Mesenchymal stem cell (in vitro differentiated cells and primary cell): ENCODE measurements at places on chromosomes 7 and 10.
A peak's percentile ranks its signal among the peaks of the same experiment; 100 is the strongest.

GRCh38 chr7:2461268-2462026, 14.8 kb downstream of the GRIFIN start:
- no peak overlapping the region for H3K27ac ChIP-seq
- H3K4me3 ChIP-seq: no peak overlapping the region
- peaks cover 7% of the 10 kb centered on the region for H3K4me1 ChIP-seq
- no peaks in the 10 kb centered on the region for H3K36me3 ChIP-seq
- no peaks in the 10 kb centered on the region for H3K27me3 ChIP-seq
- DNase-seq: no peak

DNA sequence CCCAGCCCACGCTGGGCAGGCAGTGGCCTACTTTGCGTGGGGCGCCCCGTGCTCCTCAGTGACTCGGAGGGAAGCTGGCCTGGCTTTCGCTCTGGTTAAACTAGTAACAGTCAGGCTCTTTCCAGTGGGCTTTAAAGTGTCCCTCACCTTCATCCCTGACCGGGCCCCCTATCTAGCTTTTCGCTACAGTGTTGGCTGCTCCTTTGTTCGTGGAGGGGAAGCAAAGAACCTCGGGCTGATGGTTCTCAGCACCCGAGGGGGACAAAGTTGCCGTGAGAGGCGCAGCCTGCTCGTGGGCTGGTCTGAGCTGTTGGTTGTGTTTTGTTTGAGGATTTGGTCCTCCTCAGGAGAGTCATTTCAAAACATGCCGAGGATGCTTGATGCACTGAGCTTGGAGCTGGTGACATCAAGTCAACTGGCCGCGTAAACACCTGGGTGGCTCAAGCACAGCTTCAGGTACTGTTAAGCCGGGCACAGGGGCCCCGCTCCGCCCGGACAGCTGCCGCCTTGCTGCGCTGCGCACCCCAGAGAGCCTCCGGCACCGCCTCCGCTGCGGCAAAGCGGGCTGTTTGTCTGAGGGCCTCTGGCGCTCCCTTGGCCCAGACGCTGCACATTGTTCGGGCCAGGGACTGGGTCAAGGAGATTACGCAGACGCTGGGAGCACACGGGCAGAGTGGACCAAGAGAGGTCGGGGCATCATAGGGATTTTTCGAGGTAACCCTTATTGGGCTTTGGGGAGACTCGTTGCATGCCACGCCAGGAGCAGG, 1.6 kb downstream of the DLX6 start:
- peaks cover 22% of the 10 kb centered on the region for H3K4me1 ChIP-seq
- peaks cover 91% of the 10 kb centered on the region for H3K27me3 ChIP-seq
- no peaks in the 10 kb centered on the region for H3K36me3 ChIP-seq
- no peak for DNase-seq
- no peak overlapping the region for H3K4me3 ChIP-seq
- H3K27ac ChIP-seq: no peak overlapping the region

GRCh38 chr10:97771055-97771891, 526 bp downstream of the SFRP5 start:
- H3K4me3 ChIP-seq: peak overlapping the region; percentile 42
- no peak overlapping the region for H3K27ac ChIP-seq
- peaks cover 72% of the 10 kb centered on the region for H3K27me3 ChIP-seq
- H3K4me1 ChIP-seq: peaks cover 11% of the 10 kb centered on the region
- peaks cover 6% of the 10 kb centered on the region for H3K36me3 ChIP-seq
- peak; percentile 30 for DNase-seq

DNA sequence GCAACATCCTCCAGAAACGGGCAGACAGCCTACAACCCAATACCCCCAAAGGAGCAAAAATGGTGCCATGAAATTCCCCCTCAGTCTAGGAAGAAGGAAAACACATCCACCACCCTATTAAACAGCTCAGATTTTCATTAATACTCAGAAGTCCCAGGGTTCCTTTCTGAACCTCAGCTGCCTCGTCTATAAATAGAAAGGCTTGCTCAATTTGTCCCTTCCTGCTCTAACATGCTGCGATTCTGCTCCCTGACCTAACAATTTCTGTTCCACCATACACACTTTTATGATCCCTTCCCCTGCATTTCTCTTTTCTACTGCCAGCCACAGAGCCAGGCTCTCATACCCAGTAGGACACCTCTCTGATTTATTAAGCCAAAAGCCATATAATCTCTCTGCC, 68.1 kb downstream of the MTERF1 start:
- H3K4me1 ChIP-seq: no peaks in the 10 kb centered on the region
- no peaks in the 10 kb centered on the region for H3K36me3 ChIP-seq
- no peak overlapping the region for H3K27ac ChIP-seq

DNA sequence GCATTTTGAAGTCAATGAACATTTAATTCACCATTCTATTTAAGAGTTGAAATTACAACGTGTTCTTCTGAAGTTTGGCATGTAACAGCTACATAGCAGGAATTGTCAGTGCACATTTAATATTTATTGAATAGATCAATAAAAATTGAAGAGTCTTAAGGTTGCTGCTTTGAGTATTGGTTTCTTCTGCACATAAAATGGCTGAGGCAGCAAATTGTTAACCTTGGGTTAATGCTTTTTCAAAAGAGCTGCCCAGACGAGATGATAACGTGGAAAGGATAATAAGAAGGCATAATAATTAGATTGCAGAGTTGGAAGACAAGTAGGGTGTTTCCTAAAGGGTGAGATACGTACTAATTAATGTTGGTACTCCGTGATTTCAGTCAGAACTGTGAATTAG, 203.7 kb downstream of the AGMO start:
- no peaks in the 10 kb centered on the region for H3K27me3 ChIP-seq
- no peak for DNase-seq
- no peak overlapping the region for H3K4me3 ChIP-seq
- no peak overlapping the region for H3K27ac ChIP-seq
- H3K4me1 ChIP-seq: no peaks in the 10 kb centered on the region

DNA sequence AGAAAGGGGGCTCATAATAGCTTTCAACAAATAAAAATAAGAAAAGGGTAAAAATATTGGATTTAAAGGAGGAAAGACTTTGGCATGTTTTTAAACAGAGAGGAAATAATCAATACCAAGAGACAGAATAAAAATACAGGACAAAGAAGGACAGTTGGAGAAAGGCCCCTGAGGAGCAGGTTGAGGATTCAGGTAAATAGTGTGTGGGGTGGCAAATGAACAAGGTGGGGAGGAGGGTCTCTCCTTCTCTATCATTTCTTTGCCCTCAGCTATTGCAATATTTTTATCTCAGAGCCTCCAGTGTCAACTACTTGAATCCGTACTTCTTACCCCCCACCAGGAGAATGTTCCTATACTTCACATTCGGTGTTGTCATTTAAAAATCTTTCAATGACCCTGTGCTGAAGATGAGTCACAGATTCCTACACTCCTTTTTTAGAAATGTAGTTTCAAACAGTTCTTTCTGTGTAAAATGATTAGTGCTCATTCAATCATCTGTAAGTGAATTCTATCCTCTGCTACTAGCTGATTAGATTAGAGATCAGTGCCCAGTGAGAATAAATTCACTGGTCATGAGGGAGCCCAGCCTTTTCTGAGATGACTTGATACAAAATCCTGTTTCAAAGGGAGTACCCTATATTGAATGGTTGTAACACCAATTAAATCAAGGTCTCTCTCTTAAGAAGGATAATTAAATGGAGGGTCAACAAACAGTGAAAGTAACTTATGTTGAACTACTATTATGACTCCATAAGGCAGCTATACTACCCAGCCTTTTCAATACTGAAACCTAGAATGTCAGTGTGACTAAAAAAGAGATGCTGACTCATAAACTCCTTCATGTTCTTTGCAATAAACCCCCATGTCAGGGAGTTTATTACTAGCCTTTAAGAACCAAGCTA, 50.4 kb upstream of the WNT16 start:
- H3K27me3 ChIP-seq: no peaks in the 10 kb centered on the region
- peak; percentile 82 for DNase-seq
- H3K4me3 ChIP-seq: peak overlapping the region; percentile 30
- H3K4me1 ChIP-seq: peaks cover 2% of the 10 kb centered on the region
- H3K36me3 ChIP-seq: no peaks in the 10 kb centered on the region
- H3K27ac ChIP-seq: peak overlapping the region; percentile 40

DNA sequence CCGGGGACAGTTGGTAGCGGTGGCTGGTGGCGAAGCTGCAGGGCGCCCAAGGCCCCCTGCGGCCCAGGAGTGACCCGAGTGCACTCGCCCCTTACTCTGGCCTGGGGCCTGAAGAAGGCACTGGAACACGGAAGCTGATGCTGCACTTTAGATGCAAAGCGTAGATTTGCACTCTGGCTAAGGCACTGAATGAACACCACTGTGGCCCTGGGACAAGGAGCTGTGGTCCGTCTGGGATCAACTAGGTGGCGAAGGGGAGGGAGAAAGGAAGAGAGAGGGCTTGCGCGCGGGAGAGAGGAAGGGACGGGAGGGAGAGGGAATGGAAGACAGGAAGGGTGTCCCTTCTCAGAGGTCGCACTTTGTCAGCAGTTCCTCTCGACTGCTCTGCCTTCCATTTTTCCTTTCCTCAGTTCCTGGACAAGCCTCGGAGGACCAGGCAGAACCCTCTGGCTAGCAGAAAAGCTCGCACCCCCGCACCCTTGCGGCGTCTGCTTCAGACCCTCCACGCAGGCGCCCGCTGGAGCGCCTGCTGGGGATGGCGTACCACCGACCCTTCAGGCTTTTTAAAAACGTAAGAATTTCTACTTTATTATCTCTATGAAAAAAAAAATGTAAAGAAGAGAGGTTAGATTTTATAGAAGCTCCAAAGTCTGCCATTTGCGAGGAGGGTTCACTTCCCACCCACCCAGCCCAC, 1.2 kb downstream of the FERD3L start:
- no peak overlapping the region for H3K27ac ChIP-seq
- H3K4me1 ChIP-seq: peaks cover 14% of the 10 kb centered on the region
- H3K36me3 ChIP-seq: no peaks in the 10 kb centered on the region
- H3K4me3 ChIP-seq: peak overlapping the region; percentile 9
- DNase-seq: no peak

DNA sequence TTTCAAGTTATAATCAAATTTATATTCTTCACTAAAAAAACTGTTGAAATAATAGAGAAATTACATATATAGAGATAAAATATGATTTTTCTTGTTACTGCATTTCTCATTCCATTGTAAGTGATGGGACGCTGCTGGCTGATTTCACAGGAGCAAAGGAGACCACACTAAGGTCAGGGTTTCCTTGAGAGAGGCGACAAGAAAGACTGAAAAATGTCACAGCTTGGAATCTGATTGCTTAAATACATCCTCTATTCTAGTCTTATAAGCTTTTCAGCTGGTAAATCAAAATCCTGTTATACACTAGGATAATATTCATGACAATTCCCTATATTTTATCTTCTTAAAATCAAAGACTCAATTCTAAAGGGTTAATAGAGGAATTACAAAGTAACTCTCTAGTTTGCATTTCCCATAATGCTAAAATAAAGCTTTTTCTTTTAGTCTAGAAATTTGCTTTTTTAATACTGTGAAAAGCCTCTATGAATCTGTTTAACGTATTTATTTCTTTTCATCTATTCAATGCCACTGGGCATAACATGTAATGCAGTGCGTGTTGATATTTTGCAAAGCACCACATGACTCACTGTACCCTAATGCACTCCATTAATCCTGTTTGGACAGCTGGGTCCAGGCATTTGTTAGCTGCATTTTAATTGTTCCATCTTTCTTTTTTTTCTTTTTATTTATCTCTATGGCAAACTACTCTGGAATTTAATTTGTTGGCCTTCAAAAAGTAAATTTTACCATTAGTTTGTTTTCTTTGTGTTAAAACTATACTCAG, 81.7 kb downstream of the RNF32 start:
- DNase-seq: peak; percentile 17
- H3K36me3 ChIP-seq: peaks cover 19% of the 10 kb centered on the region
- no peak overlapping the region for H3K27ac ChIP-seq
- no peak overlapping the region for H3K4me3 ChIP-seq
- H3K4me1 ChIP-seq: peaks cover 1% of the 10 kb centered on the region

- no peak overlapping the region for H3K27ac ChIP-seq
- H3K4me1 ChIP-seq: no peaks in the 10 kb centered on the region
- H3K27me3 ChIP-seq: no peaks in the 10 kb centered on the region
- DNase-seq: no peak
- no peak overlapping the region for H3K4me3 ChIP-seq
- no peaks in the 10 kb centered on the region for H3K36me3 ChIP-seq
Observed at GRCh38 chr10:35346248-35346647, 9.9 kb downstream of the CCNY start.

GRCh38 chr7:132783824-132784223, 207.6 kb upstream of the PLXNA4 start:
- peaks cover 1% of the 10 kb centered on the region for H3K27me3 ChIP-seq
- H3K36me3 ChIP-seq: peaks cover 16% of the 10 kb centered on the region
- H3K27ac ChIP-seq: peak overlapping the region; percentile 44
- no peak overlapping the region for H3K4me3 ChIP-seq
- H3K4me1 ChIP-seq: peaks cover 10% of the 10 kb centered on the region

DNA sequence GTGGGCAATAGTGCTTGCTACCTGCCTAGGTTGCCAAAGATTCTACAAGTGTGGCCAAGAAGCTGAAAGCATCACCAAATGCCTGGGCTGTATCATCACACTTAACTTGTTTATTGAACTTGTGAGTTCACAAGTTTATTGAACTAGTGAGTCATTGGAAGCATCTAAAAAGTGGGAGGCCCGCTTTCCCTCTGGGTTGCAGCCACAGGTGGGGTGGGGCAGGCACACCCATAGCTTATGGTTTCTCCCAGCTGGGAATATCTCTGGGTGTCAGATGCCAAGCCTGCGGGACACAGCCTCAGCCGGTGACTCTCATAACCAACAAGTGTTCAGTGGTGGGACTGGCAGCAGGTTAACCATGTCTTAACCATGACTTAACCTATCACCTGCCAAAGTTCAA, 145.9 kb upstream of the FAM13C start:
- no peak overlapping the region for H3K4me3 ChIP-seq
- no peaks in the 10 kb centered on the region for H3K36me3 ChIP-seq
- no peak overlapping the region for H3K27ac ChIP-seq
- H3K4me1 ChIP-seq: no peaks in the 10 kb centered on the region
- peak; percentile 24 for DNase-seq

- no peak for DNase-seq
- no peak overlapping the region for H3K4me3 ChIP-seq
- H3K27me3 ChIP-seq: no peaks in the 10 kb centered on the region
- H3K36me3 ChIP-seq: peaks cover 17% of the 10 kb centered on the region
Observed at GRCh38 chr10:132677096-132677472, 108.9 kb downstream of the NKX6-2 start.
